Activated CD8-positive, alpha-beta memory T cell treated with anti-CD3 and anti-CD28 coated beads, Interleukin-2, amount 10 ng/mL, durations not matched to agents 7 days and 5 days (primary cell): ENCODE measurements at places on chromosomes 11 and 22.

- H3K4me3 ChIP-seq: peak overlapping the region; percentile 22
- H3K27ac ChIP-seq: peak overlapping the region; percentile 81
- H3K36me3 ChIP-seq: peaks cover 85% of the 10 kb centered on the region
- H3K4me1 ChIP-seq: peaks cover 93% of the 10 kb centered on the region
- H3K27me3 ChIP-seq: no peaks in the 10 kb centered on the region
These were observed 97.3 kb downstream of the ETS1 start for GRCh38 chr11:128490092-128490491.

GRCh38 chr22:29171721-29172120, 34.0 kb upstream of the EMID1 start:
- H3K4me3 ChIP-seq: no peak overlapping the region
- H3K27me3 ChIP-seq: peaks cover 46% of the 10 kb centered on the region
- no peak overlapping the region for H3K27ac ChIP-seq
- no peak for DNase-seq

DNA sequence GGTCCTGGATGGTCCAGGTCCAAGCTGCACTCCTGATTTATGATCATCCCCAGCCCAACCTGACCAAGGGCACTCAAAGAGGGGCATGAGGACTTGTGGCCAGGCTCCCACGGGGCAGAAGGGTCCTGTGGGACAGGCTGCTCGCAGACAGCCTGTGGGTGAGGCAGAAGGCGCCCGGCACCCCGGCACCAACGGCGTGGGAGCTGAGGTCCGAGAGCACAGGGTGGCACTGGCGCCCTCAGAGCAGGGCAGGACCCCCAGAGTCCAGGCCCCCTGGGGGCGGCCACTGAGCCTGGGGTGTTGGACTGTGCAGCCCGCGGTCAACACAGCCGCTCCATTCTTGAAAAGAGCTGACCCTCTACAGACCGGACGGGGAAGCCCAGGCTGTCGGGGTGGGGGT, 3.3 kb downstream of the IL17REL start:
- H3K4me3 ChIP-seq: no peak overlapping the region
- no peak overlapping the region for H3K27ac ChIP-seq
- peaks cover 7% of the 10 kb centered on the region for H3K4me1 ChIP-seq
- no peaks in the 10 kb centered on the region for H3K36me3 ChIP-seq

GRCh38 chr22:45504373-45505341, 2.0 kb downstream of the FBLN1 start:
- peaks cover 4% of the 10 kb centered on the region for H3K4me1 ChIP-seq
- no peak overlapping the region for H3K27ac ChIP-seq
- no peak for DNase-seq
- H3K36me3 ChIP-seq: no peaks in the 10 kb centered on the region

DNA sequence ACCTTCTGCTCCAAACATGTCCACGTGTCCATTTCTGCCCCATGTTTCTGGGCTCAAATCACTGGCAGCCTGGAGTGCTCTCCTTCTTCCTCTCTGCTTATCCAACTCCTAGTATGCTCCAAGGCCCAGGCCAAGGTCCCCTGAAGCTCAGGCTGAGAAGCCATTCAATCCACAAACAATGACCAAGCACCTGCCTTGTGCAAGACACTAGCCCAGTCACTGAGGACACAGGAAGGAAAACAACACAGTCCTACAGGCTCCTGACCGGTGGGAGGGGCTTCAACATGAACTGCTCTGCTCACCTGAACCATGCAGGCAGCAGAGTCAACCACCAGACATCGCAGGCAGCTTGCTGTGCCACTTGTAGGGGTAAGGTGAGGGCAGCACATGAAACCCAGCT, 93.6 kb downstream of the RPL27A start:
- H3K4me3 ChIP-seq: no peak overlapping the region
- H3K4me1 ChIP-seq: peaks cover 4% of the 10 kb centered on the region
- H3K27me3 ChIP-seq: peaks cover 17% of the 10 kb centered on the region
- H3K27ac ChIP-seq: no peak overlapping the region

DNA sequence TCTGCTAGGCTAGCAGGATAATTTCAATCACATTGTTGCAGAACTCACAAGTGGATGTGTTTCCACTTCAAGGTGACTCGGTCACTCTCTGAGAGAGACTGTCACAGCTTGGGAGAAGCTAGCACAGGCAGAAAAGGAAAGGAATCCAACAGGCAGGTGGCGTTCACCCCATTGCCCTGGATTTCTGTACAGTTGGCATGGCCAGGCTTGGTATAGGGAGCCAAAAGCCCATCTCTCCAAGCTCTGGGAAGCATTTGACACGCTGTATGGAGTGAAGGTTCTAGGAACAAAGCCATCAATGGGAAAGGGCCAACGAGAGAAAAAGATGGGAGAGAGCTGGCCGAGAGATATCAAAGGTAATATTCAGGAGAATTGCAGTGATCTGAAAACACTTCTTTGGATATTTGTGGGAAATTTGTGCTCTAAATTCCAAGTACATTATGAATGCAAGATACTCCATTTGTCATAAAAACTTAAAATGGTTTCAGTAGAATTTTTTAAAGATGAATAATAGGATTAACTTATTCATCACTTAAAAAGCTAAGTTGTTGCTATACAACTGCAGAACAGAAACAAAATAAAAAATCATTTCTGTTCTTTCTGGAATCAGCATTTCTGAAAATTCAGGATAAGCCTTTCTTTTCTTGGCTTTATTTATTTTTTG, 223.5 kb upstream of the NTM start:
- no peak overlapping the region for H3K27ac ChIP-seq
- H3K36me3 ChIP-seq: no peaks in the 10 kb centered on the region
- no peaks in the 10 kb centered on the region for H3K4me1 ChIP-seq
- DNase-seq: no peak
- H3K27me3 ChIP-seq: no peaks in the 10 kb centered on the region
- no peak overlapping the region for H3K4me3 ChIP-seq

DNA sequence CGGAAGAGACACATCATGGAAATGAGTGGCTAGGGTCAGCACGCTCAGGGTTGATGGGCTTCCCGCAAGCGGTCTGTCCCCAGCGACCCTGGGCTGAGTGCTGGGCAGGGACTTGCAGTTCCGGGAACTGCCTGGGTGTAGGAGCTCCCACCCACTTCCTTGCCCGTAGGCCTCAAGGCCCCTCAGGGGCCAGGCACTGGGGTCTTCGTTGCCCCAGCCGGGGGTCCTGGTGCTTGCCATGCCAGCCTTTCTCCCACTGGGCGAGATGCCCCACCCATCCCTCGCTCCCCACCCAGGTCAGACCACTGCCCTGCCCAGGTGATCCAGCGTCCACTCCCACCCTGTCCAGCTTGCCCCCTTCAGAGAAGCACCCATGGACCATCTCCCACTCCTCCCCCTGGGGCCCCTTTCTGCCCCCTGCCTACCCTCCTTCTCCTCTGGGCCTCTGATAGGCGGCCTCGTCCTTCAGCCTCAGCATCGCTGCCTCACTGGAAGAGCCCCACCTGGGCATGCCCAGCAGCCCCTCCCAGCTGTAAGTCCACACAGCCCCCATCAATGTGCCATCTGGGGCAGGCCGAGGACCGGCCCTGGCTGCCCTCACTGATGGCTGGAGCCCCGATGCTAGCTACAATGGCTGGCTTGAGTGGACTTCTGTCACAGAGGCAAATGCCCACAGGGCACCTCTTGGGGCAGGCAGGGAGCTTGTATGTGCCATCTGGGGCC, 17.8 kb upstream of the DGCR8 start:
- H3K27ac ChIP-seq: no peak overlapping the region
- H3K27me3 ChIP-seq: no peaks in the 10 kb centered on the region
- peaks cover 13% of the 10 kb centered on the region for H3K36me3 ChIP-seq
- H3K4me1 ChIP-seq: peaks cover 14% of the 10 kb centered on the region
- no peak for DNase-seq

- H3K4me3 ChIP-seq: no peak overlapping the region
- no peaks in the 10 kb centered on the region for H3K4me1 ChIP-seq
- H3K27me3 ChIP-seq: peaks cover 7% of the 10 kb centered on the region
These were observed 36.0 kb upstream of the OLFML1 start for GRCh38 chr11:7449211-7449840.

GRCh38 chr11:64925536-64926436, 1.3 kb downstream of the PPP2R5B start:
- no peak for DNase-seq
- H3K27me3 ChIP-seq: no peaks in the 10 kb centered on the region
- H3K27ac ChIP-seq: no peak overlapping the region
- H3K4me1 ChIP-seq: peaks cover 14% of the 10 kb centered on the region
- H3K4me3 ChIP-seq: peak overlapping the region; percentile 77
- no peaks in the 10 kb centered on the region for H3K36me3 ChIP-seq

GRCh38 chr11:1574238-1574932, 2.3 kb upstream of the DUSP8 start:
- H3K4me1 ChIP-seq: peaks cover 4% of the 10 kb centered on the region
- no peak overlapping the region for H3K27ac ChIP-seq
- peak; percentile 61 for DNase-seq
- no peaks in the 10 kb centered on the region for H3K36me3 ChIP-seq
- peaks cover 27% of the 10 kb centered on the region for H3K27me3 ChIP-seq

DNA sequence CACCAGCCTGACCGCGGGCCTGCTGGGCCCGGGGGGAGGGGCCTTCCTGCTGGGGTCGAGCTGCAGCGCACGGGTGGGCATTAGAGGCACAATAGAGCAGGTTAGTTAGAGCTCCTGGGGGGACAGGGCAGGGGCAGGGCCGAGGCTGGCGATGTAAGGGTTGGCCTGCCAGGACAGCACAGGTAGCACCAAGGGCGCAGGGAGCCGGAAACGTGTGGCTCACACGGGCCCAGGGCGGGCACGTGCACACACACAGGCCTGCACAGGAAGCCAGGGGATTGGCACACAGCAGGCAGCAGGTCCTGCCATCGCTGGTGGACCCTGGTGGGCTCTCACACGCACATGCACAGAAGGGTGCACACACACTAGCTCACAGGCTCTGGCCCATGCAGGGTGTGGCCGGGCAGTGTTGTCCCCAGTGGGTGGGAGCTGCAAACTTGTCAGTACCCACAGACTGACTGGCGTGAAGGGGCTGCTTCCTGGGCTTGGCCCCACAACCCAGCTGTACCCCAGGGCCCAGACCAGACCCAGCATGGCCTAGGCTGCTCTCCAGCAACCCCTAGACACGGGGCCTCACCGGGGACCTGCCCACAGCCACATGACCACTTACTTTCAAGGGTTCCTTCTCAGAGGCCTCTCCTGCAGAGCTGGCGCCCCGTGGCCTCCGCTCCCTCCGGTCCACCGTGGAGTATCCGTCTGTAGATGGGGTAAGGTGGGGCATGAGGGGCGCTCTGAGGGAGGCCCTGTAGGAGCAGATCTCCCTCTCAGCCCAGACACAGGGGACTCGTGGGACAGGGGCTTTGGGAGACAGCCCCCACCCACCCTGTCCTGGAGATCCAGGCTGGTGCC, 29.9 kb upstream of the TXNRD2 start:
- H3K4me3 ChIP-seq: no peak overlapping the region
- H3K27me3 ChIP-seq: no peaks in the 10 kb centered on the region
- no peak overlapping the region for H3K27ac ChIP-seq
- DNase-seq: no peak
